Activated T-cell treated with anti-CD3 and anti-CD28 coated beads for 24 hours (primary cell): ENCODE measurements at places on chromosomes 12 and 14.
A peak's percentile ranks its signal among the peaks of the same experiment; 100 is the strongest.

DNA sequence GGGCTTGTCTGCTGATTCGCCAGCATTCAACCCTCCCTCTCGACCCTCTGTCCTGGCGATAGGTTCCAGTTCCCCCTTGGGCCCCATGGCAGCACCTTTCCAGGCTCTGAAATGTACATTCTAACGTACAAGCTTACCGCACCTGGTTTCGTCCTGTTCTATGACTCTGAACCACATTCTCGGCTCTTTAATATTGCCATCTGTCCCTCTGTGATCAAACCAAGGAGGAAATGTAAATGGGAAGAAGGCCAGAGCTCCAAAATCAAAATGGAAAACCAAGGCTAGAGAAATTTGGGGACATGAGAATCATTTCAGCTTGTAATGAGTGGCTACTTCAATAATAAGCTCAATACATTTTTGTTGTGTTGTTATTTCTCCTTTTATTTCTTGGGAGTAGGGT is 117.2 kb downstream of the TTC7B start:
- no peak for DNase-seq

DNA sequence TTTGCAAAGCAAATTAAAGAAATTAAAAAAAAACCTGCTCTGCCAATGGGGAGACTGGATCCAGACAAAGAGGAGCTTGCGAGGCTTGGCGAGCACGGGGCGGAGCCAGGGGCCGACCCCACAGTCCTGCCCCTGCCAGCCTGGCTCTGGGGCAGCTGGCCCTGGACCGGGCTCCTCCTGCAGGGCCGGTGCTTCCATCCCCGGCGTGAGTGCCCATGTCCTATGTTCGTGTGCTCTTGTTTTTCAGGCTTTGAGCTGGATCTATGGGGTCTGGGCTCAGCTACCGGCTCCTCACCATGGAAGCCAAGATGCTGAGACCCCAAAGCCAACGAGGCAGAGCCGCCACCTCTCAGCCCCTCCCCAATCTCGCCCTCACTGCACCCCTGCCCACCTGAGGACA is 176.8 kb downstream of the KIF26A start:
- DNase-seq: no peak

DNA sequence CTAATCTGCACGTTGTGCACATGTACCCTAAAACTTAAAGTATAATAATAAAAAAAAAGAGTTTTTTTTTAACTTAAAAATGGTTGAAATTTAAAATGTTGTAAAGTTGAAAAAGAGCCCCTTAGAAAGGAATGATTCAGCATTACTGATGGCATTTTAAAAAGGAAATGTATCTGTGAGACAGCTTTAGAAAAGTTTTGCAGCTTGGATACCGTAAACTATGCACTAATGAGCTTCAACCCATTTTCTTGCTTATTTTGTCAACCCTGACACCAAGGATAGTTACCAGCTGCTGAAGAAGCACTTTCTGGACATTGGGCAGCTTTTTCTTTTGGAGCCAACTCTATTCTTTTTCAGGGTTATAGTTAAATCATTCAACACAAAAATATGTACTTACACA is 4.3 kb downstream of the BICD1 start:
- no peak for DNase-seq

DNA sequence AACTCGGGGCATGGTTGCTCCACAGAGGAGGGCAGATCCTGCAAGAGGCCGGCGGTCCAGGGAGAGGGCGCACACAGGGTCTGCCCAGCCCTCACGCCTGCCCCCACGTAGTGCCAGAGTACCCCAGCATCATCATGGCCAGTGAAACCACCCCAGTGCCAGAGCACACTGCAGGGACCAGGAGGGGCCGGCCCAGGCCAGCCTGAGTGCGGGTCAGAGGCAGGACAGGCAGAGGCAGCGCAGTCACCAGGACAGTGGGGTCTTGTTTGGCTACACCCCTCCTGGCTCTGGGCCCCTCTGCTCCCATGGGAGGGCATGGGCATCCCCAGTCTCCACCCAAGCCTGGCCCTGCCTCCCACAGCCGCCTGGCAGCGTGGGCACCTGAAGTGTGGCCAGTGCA is 34.7 kb downstream of the LRCOL1 start:
- DNase-seq: no peak

- no peak for DNase-seq
Measured at GRCh38 chr12:109500406-109501185, 23.2 kb downstream of the UBE3B start.

- DNase-seq: no peak
Measured at GRCh38 chr14:102164241-102164641, 24.5 kb downstream of the WDR20 start.

DNA sequence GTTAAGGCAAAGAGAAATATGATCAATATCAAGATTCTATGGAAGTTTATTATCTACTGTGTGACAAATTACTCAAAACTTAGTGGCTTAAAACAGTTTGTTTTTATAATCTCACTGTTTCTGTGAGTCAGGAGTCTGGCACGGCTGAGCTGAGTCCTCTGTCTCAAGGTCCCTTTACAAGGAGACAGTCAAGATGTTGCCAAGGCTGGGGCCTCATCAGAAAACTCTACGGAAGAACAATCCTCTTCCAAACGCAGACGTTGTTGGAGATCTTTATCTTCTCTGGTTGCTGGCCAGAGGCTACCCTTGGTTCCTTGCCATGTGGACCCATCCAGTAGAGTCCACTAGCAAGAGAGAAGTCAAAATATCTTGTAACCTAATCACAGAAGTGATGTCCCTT is 100.6 kb upstream of the CCND2 start:
- DNase-seq: no peak

GRCh38 chr14:90495357-90496276 is 98.8 kb downstream of the CALM1 start:
- peak; percentile 14 for DNase-seq

- DNase-seq: no peak
Measured at GRCh38 chr12:12726555-12727093, 9.5 kb downstream of the CDKN1B start.

GRCh38 chr12:65997056-65997455 is 133.5 kb downstream of the LLPH start:
- DNase-seq: no peak

DNA sequence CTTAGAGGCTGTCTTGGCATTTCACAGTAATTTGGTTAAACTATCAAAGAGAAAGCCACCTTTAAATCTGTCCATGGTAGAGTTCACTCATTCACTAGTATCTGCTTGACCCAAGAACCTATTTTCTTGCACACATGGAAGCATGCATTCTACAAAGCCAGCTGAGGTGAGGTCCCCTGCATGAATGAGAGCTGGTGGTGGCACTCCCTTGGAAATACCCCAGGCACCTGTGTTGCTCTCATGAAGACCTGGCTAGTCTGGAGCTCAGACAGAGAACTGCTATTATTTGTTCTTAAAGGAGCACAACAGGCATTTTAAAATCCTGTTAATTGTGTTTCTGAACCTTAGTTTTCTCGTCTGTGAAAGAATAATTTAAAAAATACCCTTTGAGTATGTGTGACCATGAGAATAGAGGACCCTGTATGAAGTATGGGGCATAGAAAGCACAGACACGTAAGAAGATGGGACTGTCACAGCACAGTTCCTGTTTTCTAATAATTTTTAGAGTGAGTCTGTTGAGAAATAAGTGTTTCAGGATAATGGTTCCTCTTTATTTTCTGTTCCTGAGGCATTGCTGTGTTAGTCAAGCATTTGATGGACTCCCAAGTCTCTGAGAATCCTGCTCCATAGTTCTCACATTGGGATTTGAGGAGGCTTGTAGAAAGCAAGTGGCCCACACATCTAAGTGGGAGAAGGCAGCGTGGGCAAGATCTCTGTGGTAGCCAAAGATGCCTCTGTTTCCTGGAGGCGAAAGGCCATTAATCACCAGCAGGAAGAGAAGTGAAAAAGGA is 10.9 kb downstream of the RGS6 start:
- no peak for DNase-seq
